ENCODE measurements at places on chromosomes 1 and 21.

DNA sequence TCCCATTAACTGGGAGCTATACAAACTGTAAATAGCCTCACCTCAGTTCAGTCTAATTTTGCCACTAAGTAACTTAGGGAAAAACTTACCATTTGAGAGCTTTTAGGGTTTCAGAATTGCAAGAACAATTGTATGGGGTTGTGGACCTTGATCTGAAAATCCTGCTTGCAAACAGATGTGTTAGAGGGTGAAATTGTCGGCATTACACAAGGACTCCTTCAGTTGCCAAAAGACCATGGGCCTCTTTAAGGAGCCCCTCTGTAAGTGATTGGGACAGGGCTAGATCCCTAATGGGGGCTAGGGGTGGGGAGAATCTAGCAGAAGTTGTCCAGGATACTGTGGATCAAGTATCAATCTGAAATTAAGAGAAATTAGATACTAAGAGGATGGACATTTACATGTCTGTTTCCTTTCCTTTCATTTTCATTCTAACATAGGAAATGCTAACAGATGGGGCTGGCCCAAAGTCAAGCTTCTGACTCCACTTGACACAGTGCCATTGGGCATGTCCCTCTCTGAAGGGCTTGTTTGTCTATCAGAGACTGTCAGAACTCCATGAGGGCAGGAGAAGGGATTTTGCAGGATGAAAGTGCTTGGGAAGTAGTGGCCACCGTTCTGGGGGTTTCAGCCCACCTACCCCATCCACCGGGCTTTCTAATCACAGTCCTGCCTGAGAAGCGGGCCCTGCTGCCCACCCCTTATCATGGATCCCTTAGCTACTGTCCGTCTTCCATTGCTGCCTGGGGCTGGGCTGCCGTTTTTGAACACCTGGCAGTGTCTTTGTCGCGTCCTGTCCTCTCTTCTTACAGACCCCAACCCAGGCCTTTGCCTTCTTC lies 54.7 kb downstream of the STUM start:
- peak; percentile 68 for DNase-seq

GRCh38 chr1:224743608-224744164 lies 127.6 kb downstream of the CNIH3 start:
- no peak for DNase-seq

GRCh38 chr1:7292036-7292681 lies 478.9 kb upstream of the VAMP3 start:
- no peak for DNase-seq

DNA sequence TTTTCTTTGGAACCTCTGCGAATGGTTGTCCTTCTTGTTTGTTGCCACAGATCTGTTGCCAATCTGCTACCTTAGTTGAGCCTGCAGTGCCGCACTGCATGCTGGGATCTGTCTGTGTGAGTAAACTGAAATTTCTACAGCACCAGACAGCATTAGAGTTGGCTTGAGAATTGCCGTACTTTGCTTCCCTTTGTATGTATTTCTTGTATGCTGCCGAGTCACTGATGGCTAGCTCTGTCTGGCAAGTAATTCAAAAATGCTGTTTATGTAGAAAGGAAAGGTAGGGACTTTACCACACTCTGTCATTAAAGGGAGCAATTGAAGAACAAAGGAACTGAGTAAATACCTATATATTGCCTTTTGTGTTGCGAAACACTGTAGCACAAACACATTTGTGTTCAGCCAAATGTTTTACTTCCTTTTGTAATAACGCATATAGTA lies 857.4 kb downstream of the USP25 start:
- DNase-seq: peak; percentile 54

GRCh38 chr1:163195728-163196448 lies 6.8 kb downstream of the RGS5 start:
- DNase-seq: peak; percentile 48

GRCh38 chr1:107935396-107936064 lies 29.4 kb downstream of the VAV3 start:
- DNase-seq: no peak
